ENCODE measurements at places on chromosomes 2 and 18. TPM values are rescaled to one million over a fixed set of nuclear protein-coding genes. Genes with fewer than 3 reads are reported as not detected.

DNA sequence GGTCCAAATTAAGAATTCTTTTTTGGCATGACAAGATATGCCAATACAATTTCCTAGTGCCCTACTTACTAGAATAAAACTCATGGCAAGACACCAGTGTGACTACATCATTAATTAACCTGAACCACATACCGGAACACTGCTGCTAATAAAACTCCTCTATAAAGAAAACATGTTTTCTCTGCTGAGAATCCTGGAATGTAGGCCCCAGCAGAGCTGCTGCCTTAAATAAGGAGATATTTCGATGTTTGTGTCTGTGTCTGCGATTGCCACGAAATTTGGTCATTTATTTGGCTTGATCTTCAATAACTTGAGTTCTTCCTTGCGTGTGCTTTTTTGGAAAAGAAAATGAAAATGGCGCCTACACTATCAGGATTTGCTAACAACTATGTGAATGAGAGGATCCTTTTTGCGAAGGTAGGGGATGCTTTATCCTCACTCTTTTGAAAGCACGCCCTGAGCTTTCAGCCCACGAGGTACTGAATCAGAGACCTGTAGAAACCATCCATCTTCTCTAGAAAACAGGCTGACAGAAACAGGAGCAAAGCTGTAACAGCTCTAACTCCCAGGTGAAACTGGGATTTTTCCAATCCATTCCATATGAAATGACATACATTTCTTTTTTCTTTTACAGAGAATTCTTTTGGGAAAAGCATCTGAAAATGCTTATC lies 27.0 kb downstream of the KLF7 start:
- DNase-seq, result no peak

The CAPN14 gene
- 0.35 TPM for total RNA-seq

DNA sequence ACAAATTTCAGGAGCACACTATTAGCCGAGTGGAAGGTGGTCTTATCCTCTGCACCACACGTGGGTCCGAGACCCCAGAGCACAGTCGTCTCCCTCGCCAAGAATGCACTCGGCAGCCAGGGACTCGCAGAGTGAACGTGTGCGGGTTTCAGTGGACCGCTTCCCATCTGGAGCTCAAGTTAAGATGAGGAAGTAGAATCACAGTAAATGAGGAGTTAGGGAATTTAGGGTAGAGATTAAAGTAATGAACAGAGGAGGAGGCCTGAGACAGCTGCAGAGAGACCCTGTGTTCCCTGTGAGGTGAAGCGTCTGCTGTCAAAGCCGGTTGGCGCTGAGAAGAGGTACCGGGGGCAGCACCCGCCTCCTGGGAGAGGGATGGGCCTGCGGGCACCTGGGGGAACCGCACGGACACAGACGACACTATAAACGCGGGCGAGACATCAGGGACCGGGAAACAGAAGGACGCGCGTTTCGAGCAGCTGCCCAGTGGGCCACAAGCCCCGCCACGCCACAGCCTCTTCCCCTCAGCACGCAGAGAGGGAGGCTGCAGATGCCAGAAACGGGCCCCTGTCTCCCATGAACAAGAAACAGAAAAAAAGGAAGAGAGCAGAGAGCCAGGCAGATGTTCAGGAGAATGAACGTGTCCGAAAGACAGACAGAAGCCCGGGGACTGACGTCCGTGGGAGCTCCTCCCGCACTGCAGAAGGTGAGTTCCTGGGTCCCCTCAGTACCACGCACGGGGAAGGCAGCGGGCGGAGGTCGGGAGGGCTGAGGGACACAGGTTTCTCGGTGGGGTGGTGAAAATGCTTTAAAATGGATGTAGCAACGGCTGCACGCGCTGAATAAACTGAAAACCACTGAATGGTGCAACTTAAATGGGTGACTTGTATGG lies 5.4 kb upstream of the KCNG2 start:
- DNase-seq, result no peak

The UGT1A5 gene
- 0.53 TPM for total RNA-seq

DNA sequence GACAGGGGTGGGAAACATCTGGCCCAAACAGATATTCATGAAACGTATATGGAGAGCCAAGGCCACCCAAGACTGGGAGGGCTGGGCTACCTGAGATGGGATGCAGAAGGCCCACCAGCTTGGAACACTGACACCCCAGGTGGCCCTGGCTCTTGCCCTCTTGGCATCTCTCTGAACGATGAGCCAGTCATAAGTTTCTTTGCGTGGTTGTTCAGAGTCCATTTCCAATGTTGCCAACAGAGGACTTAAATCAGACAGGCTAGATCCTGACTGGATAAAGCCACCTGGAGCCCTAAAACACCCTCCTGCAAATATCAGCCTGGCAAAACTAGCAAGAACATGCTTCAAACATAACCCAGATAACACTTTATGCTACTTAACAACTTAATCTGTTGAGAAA lies 42.6 kb downstream of the LPIN2 start:
- no peak for DNase-seq

DNA sequence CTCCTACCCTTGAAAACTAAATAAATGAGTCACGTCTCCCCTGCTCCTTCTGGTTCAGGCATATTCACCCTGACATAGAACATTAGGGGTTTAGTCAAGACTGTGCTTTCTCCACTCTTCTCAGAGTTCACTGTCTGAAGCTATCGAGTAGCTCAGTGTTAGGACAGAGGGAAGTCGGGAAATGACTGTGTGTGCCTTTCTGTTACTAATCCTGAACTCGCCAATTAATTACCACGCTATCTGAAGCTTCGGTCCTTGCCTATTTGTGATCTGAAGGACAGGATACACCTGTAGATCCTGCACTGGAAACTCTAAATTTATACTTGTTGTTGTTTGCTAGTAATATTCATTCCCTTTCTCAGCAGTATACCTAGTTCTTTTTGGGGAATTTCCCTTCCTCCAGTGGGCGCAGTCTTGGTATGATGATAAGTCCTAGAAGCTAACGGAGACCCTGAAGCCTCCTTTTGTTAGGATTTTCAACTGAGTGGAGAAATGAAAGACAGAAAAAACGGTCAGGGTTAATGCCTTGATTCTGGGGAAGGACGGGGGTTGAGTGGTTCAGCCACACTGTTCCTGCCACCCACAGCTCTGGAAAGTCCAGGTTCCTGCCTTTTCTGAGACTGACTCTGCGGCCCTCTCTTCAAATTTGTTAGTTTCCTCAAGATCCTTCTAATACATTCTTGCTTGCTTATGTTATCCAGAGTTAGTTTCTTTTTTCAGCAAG lies 218.0 kb downstream of the DLGAP1 start:
- no peak for DNase-seq

GRCh38 chr18:39753178-39753577 lies 2187.6 kb upstream of the CELF4 start:
- no peak for DNase-seq

DNA sequence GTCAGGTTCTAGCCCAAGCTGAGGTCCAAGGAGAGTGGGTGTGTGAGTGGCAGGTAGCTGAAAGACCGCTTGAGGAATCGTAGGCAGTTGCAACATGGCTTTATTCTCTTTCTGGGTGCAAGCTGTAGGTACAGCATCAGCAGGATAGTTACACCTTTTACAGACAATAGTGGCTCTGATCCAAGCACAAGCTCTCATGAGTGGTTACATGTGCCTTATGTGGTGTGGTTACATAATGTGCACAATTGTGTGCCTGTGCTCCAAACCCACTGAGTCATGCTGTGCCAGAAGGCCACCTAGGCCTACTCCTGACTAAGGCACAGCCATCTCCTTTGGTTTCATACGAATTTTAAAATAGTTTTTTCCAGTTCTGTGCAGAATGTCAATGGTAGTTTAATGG lies 227.6 kb downstream of the SATB2 start:
- DNase-seq, result no peak

DNA sequence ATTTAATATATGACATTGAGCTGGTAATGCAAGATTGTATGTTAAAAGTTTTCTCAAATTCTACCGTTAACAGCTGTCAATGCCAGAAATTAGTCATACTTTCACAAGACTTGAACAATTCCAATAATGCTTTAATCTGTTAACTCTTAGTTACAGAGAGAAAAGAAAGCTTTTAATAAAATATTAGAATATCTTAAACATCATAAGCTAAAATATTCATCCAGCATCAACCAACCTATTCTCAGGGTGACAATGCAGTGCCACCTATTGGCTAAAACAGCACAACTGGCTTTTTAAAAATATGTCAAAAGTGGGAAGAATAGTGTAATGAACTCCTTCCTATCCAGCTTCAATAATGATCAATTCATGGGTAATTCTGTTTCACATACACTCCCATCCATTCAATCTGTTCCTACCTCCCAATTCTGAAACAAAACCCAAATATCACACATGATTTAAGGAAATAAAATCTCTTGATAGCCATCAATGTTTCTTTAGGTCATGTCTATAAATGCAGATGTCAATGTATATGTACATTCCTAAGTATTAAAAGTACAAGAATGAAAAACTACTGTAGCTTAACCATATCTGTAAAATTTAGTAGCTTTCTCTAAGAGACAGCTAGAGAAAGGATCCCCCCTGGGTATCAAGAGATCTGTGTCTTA lies 79.8 kb upstream of the CCDC141 start:
- DNase-seq, result no peak

DNA sequence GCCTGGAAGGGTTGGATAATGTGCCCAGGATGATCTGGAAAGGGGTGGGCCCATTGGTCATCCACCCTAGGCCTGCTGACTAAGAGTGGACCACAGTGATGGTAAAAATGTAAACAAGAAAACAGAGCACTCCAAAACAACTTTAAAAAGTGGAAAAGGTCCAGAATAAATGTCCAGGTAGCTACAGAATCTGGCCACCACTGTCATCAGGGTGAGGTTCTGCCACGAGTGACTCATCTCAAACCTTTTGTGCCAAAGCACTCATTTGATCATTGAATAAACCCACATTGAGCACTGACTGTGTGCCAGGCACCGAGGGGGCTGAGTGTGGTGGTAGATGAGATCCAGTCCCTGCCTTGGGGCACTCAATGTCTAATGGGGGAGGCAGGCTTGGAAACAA lies 64.9 kb downstream of the EMX1 start:
- DNase-seq, result no peak

DNA sequence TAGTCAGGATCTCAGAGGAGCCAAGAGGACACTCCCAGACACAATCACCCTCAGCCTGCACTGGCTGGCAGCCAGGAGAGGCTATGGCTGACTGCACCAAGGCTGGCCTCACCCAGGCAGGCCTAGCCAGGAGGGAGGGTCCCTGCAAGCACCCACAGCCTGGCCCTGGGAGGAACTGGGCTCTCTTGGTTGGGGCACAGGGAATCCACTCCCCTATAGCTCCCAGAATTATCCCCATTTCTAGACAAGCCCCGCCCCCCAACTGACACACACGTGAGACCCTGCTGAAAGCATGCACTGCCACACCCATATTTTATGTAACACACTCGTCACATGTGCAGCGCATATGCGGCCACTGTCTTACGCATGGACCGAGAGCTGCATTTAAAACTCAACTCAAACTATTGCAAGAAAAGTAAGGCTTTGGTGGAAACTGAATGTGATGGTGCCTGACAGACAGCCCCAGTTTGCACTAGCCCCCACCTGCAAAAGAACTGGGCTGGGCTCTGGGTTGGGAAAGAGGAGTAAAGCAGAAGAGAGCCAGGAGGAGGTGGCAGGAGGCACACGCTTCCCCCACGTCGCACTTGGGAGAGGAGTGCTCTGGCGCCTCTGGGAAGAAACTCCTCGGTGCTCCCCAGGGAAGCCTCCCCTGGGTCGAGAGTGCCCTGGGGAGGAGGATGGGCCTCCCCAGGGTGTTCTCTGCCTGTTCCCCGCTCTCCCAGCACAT lies 28.9 kb upstream of the ARHGEF4 start:
- DNase-seq, result peak; percentile 77

GRCh38 chr2:24439971-24440340 lies 51.1 kb upstream of the NCOA1 start:
- DNase-seq, result no peak

DNA sequence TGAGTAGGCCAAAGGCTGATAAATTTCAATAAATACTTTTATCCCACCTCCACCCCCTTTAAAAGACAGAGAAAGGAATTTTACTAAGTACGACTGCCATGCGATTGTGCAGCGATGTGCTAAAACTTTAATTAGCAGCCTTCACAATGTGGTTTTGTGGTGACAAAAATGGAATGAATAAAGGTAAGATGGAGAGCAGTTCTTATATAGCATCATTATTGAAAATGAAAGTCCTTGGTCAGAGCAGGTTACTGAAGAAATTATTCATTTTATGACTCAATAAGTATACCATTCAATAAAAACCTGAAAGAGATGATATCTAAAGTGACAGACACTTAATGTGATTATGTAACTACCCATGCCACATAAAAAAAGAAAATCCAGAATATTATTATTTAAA lies 33.2 kb upstream of the MTIF2 start:
- no peak for DNase-seq

The REL gene
- 11.1 TPM for total RNA-seq

The ZSWIM2 gene
- total RNA-seq, result not detected

DNA sequence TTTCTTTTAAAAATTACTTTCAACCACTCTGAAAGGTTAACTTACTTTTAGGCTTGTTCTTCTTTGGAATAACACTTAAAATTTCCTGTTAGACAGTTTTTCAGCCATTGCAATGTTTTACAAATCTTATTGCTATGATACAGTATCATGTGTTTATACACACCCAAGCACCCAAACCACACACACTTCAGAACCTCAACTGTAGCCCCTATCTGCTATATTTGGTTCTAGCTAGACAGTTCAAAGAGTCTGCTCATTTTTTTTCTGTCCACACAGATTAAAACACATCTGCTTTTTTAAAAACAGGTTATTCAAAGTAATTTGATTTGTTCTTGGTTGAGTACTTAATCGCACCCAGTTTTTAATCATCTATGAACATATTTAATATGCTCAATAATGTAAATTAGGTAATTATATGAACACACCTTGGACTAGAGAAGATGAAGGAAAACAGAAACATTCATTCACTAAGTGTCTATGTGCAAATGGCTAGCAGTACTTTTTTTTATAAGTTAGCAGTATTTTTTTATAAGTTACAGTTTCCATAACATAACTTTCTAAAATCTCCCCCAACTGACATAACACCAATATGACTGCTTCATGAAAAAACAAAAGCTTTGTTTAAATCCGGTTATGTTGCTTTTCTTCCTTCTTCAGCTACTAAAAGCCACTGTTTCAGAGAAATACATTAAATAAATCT lies 17.6 kb downstream of the FBXO11 start:
- no peak for DNase-seq

DNA sequence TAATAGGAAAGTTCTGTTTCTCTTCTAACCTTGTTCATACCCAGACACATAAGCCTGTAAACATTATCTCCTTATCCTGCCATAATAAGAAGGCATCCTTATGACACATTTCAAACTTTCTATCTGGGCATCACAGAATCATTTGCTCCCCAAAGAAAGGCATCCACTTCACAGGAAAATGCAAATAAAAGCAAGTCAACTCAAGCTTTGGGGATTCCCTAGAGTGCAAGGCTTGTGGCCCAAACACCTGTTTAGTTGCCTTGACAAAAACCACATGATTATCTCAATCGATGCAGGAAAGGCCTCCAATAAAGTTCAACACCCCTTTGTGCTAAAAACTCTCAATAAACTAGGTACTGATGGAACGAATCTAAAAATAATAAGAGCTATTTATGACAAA lies 195.7 kb upstream of the GALNT5 start:
- no peak for DNase-seq

The GRHL1 gene
- total RNA-seq, result 1.2 TPM

- no peak for DNase-seq
These were observed 52.6 kb upstream of the ATP5MC3 start for GRCh38 chr2:175234153-175234552.

The EMILIN1 gene
- total RNA-seq, result 0.37 TPM
